ENCODE measurements at places on chromosomes 2 and 18.

DNA sequence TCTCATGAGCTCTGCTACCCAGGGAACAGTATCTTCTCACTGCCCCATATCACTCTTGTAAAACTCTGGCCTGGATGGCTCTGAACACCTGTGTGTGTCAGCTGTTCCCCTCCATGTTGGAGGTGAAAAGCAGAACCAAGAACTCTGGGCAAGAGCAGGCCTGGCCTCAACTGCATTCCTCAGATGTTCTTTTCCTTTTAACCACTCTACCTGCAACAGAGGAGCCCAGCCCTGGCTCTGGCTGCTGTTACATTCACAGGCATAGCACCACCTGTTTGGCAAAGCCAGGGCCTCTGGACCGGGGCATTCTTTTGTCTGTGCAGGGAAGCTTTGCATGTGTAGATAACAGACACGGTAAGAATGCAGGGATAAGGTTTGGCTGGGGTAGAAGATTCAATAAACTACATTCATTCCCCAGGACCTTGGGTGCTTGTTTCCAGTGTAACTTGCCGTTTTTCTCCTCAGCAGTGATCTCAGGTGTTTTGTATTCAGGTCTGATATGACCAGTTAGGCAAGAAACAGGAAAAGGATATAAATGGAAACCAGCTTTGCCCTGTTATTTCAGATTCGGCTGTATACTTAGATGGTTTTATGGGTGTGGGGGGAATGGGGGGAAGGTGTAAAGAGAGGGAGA is 95.1 kb downstream of the SPTBN1 start:
- peaks cover 6% of the 10 kb centered on the region for H3K27me3 ChIP-seq
- DNase-seq: no peak
- no peaks in the 10 kb centered on the region for H3K36me3 ChIP-seq
- H3K4me3 ChIP-seq: no peak overlapping the region

- no peak overlapping the region for H3K27ac ChIP-seq
- DNase-seq: no peak
- H3K4me1 ChIP-seq: no peaks in the 10 kb centered on the region
- H3K27me3 ChIP-seq: peaks cover 27% of the 10 kb centered on the region
- no peaks in the 10 kb centered on the region for H3K36me3 ChIP-seq
- H3K4me3 ChIP-seq: no peak overlapping the region
Measured at GRCh38 chr2:204343685-204344084, 201.6 kb upstream of the PARD3B start.

- peaks cover 67% of the 10 kb centered on the region for H3K27me3 ChIP-seq
- DNase-seq: no peak
- H3K4me3 ChIP-seq: peak overlapping the region; percentile 85
- H3K27ac ChIP-seq: peak overlapping the region; percentile 7
Measured at GRCh38 chr2:215436705-215437565, 1.1 kb upstream of the FN1 start.

- DNase-seq: no peak
- H3K4me3 ChIP-seq: no peak overlapping the region
- H3K4me1 ChIP-seq: peaks cover 32% of the 10 kb centered on the region
- no peaks in the 10 kb centered on the region for H3K27me3 ChIP-seq
- H3K36me3 ChIP-seq: peaks cover 2% of the 10 kb centered on the region
Measured at GRCh38 chr2:68463287-68463877, 3.7 kb downstream of the FBXO48 start.

DNA sequence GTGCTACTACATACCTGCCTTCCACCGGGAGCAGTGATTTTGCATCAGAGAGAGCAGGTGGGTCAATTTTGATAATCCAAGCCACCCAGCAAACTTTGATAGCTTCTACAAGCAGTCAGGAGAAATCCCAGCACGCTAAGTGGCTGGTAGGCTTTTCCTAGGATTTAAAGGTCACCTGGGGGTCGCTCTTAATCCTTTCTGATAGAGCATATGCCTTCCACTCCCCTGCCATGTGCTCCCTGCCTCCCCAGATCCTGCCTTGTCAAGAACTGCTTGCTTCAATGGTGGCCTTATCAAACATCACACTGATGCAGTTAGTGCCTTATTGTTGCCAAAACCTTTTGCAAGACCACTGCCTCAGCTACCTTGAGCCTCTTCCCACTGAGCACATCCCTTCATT is 462.3 kb upstream of the MEX3C start:
- no peak overlapping the region for H3K4me3 ChIP-seq
- H3K4me1 ChIP-seq: no peaks in the 10 kb centered on the region
- no peak overlapping the region for H3K27ac ChIP-seq
- no peaks in the 10 kb centered on the region for H3K36me3 ChIP-seq
- DNase-seq: no peak

- peaks cover 2% of the 10 kb centered on the region for H3K27me3 ChIP-seq
- DNase-seq: no peak
- H3K4me1 ChIP-seq: no peaks in the 10 kb centered on the region
- H3K4me3 ChIP-seq: no peak overlapping the region
- no peaks in the 10 kb centered on the region for H3K36me3 ChIP-seq
- H3K27ac ChIP-seq: no peak overlapping the region
Measured at GRCh38 chr18:49612515-49613033, 50.7 kb downstream of the LIPG start.

DNA sequence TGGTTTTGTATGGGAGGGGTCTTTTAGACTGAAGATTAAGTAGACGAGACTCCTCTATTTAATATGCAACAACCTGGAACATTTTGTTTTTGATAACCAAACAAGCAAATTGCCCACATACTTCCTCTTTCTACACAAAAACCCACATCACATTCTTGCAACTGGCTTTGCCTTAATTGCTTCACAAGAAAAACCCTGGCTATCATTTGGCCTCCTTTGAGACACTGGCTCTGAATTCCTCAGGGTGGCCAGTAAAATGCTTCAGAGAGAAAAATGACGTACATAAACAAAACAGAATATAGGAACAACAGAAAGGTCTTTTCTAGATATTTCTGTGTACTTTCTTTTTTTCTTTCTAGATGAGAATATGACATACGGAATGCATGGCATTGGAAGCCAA is 103.0 kb downstream of the TRIB2 start:
- DNase-seq: no peak
- peaks cover 5% of the 10 kb centered on the region for H3K4me1 ChIP-seq
- peaks cover 13% of the 10 kb centered on the region for H3K27me3 ChIP-seq
- H3K36me3 ChIP-seq: no peaks in the 10 kb centered on the region

GRCh38 chr2:171893196-171893823 is 734 bp downstream of the SLC25A12 start:
- peaks cover 30% of the 10 kb centered on the region for H3K36me3 ChIP-seq
- DNase-seq: no peak
- peak overlapping the region; percentile 98 for H3K4me3 ChIP-seq

GRCh38 chr2:233061591-233062450 is 1.7 kb downstream of the INPP5D start:
- H3K4me1 ChIP-seq: peaks cover 51% of the 10 kb centered on the region
- no peak for DNase-seq
- peak overlapping the region; percentile 99 for H3K27ac ChIP-seq
- H3K27me3 ChIP-seq: no peaks in the 10 kb centered on the region
- H3K4me3 ChIP-seq: peak overlapping the region; percentile 97

DNA sequence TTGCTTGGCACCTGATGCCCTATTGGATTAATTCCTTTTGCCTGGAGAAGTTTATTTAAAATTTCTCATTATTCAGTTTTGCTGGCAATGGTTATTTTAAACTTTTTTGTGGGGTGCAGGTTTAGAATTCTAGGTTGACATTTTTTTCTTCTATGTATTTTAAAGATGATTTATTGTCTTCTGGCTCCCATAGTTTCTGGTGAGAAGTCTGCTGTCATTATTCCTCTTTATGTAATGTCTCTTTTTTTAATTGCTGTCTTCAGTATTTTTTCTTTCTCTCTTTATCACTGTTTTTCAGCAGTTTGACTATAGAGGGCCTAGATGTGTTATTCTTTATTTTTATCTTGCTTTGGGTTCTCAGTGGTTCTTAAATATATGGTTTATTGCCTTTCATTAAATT is 182.2 kb upstream of the STON1 start:
- H3K4me3 ChIP-seq: no peak overlapping the region
- no peaks in the 10 kb centered on the region for H3K27me3 ChIP-seq
- no peak for DNase-seq
- H3K27ac ChIP-seq: no peak overlapping the region

DNA sequence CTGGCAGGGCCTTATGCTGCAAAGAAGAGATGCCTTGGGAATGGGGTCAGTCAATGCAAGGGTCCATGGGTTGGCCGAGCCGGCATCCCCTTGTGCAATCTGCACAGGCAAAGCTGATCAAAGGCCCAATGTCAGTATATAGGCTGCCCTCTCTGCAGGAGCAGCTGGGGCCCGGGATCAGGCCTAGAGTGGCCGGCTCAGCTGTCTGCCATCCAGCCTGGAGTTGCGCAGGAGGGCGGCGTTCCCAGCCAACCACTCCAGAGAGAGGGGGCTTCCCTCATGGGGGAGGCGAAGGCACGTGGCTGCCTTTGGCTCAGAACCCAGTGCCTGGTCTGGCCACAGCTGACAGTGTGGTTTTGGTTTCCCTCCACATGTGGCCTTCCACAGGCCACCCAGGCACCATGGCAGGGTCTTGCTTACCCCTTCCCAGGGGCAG is 3.9 kb downstream of the INPP5D start:
- H3K4me1 ChIP-seq: peaks cover 58% of the 10 kb centered on the region
- H3K36me3 ChIP-seq: peaks cover 32% of the 10 kb centered on the region
- peak overlapping the region; percentile 97 for H3K4me3 ChIP-seq

- no peaks in the 10 kb centered on the region for H3K36me3 ChIP-seq
- H3K27me3 ChIP-seq: no peaks in the 10 kb centered on the region
- no peak overlapping the region for H3K4me3 ChIP-seq
Measured at GRCh38 chr2:11379558-11379957, 35.1 kb upstream of the ROCK2 start.

- no peak for DNase-seq
- H3K36me3 ChIP-seq: peaks cover 2% of the 10 kb centered on the region
- H3K27ac ChIP-seq: no peak overlapping the region
- peaks cover 9% of the 10 kb centered on the region for H3K4me1 ChIP-seq
Measured at GRCh38 chr2:72819501-72819900, 6.3 kb downstream of the EXOC6B start.

DNA sequence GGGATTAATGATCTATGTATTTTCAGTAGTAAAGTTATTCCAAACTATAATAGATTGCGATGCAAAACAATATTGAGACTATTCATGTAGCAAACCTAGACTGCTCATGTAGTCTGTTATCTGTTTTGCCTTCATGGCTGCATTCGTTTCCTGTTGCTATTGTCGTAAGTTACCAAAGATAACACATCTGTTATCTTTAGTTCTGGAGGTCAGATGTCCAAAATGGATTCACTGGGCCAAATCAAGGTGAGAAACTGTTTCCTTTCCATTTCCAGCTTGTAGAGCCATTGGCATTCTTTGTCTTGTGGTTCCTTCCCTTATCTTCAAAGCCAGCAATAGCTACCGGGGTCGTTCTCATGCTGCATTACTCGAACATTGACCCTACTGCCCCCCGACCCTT is 20.9 kb downstream of the ITGAV start:
- no peaks in the 10 kb centered on the region for H3K27me3 ChIP-seq
- no peaks in the 10 kb centered on the region for H3K36me3 ChIP-seq
- no peaks in the 10 kb centered on the region for H3K4me1 ChIP-seq
- no peak overlapping the region for H3K4me3 ChIP-seq
- DNase-seq: no peak

GRCh38 chr2:152071092-152071491 is 27.8 kb downstream of the CACNB4 start:
- no peaks in the 10 kb centered on the region for H3K27me3 ChIP-seq
- H3K36me3 ChIP-seq: no peaks in the 10 kb centered on the region

DNA sequence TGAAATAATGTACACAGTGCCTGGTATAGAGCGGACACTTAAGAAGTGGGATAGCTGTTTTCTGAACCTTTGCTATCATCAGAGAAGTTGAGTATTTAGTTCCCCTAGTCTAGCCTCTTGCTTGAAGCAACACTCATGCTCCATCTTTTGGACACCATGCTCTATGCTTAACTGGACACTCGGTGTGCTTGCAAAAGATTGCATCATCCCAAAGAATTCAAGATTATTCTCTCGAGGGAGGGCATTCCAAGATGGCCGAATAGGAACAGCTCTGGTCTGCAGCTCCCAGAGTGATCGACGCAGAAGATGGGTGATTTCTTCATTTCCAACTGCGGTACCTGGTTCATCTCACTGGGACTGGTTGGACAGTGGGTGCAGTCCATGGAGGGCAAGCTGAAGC is 143.9 kb upstream of the FSHR start:
- no peaks in the 10 kb centered on the region for H3K36me3 ChIP-seq
- DNase-seq: no peak
- H3K27me3 ChIP-seq: no peaks in the 10 kb centered on the region
- H3K4me3 ChIP-seq: no peak overlapping the region

GRCh38 chr2:197965756-197966155 is 161.4 kb downstream of the PLCL1 start:
- no peak overlapping the region for H3K27ac ChIP-seq
- H3K4me1 ChIP-seq: no peaks in the 10 kb centered on the region
- H3K27me3 ChIP-seq: no peaks in the 10 kb centered on the region
- H3K36me3 ChIP-seq: peaks cover 5% of the 10 kb centered on the region
- no peak overlapping the region for H3K4me3 ChIP-seq
- no peak for DNase-seq

DNA sequence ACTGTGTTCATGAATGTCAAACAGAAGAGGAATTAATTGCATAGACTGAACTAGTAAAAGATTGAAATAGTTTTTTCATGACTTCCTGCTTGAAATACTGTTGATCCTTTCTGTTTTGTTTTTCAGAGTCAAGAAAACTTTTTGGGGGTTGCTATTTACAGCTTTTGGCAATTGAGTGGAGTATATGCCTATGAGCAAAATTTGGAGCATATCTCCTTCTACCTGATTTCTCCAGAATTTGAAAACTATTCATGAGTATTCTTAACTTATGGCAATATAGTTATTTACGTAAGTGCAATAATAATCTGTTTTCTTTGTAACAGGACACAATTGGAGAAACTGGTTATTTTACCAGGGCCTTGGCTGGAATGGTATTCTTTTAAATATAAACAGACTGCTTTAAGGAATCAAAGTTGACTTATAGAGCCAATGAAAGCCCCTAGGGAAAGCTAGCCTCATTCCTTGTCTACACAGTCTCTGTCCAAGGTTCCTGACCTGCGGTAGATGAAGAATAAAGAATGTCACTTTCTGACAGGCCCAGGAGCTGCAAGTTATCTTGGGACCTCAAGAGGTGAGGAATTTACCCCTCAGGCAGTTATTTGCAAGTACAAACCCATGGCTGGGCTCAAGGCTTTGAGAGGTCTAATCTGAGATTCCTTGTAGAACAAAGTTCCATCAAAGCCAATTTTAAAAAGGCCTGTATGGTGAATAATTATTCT is 193.5 kb upstream of the NDUFV2 start:
- H3K36me3 ChIP-seq: no peaks in the 10 kb centered on the region
- peaks cover 13% of the 10 kb centered on the region for H3K4me1 ChIP-seq
- no peak overlapping the region for H3K4me3 ChIP-seq
- no peak overlapping the region for H3K27ac ChIP-seq
- H3K27me3 ChIP-seq: peaks cover 7% of the 10 kb centered on the region

DNA sequence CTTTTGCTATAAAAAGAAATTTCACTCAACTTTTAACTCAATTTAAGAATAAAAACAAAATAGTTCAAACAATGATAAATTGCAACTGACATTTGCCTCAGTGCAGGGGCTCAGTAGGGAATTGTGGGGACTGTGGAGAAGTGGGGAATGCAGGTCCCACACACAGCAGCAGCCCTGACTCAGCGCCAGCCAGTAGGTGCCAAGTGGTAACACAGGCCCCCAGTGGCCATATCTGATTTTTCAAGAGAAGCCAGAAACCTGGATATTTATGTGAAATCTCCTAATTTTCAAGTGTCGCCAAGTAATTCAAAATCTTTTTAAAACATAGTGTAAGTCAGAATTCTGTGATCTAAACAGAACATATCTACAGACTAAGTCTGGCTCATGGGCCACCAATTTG is 186.3 kb downstream of the EN1 start:
- no peak overlapping the region for H3K27ac ChIP-seq
- no peak for DNase-seq
- H3K4me3 ChIP-seq: no peak overlapping the region
- H3K4me1 ChIP-seq: no peaks in the 10 kb centered on the region
- peaks cover 2% of the 10 kb centered on the region for H3K27me3 ChIP-seq
- H3K36me3 ChIP-seq: no peaks in the 10 kb centered on the region

Measured in activated T-helper 1 cell treated with anti-CD3 and anti-CD28 coated beads, Interleukin-12 subunit alpha, Interleukin-12 subunit beta, Interleukin-2, Interleukin-4 antibody, amounts not matched to agents 30 ng/mL and 10 ng/mL and 1 ng/mL, durations not matched to agents 14 hours and 24 hours and 36 hours (primary cell).